Body of pancreas (tissue), 4 donors: ENCODE measurements at places on chromosomes 3 and 15. TPM values are rescaled to one million over a fixed set of nuclear protein-coding genes. Genes with fewer than 3 reads are reported as not detected.

DNA sequence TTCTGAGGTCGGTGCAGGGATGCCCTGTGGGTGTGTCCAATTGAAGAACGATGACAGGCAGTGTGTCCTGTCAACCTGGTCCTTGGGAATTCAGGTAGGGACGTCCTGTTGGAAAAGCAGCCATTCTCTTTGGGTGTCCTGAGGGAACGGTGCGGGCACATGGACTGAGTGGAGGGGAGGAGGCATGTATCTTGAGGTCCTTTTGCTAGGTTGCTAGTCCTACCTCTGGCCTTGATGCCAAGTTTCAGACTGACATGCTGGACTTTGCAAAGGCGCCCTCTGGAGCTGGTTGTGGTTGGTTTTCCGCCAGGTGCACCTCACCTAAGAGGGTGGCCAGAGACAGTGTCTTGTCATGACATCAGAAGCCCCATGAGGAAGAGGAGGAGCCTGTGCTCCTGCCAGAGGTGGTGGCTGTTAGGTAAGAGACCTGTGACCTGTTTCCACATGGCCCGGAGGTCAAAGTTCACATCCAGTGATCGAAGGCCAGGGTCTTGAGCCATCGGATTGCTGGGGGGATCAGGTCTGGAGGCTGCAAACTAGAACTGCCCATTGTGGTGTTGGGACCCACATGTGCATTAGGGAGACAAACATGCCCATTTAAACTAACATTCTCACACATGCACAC, 106.3 kb downstream of the SNRPN start:
- DNase-seq: peak; percentile 5
- H3K4me3 ChIP-seq: no peak overlapping the region
- H3K4me1 ChIP-seq: no peaks in the 10 kb centered on the region
- no peak overlapping the region for H3K27ac ChIP-seq
- H3K27me3 ChIP-seq: no peaks in the 10 kb centered on the region

- no peak for DNase-seq
- no peak overlapping the region for H3K27ac ChIP-seq
- no peak overlapping the region for H3K4me3 ChIP-seq
Measured at GRCh38 chr15:70974004-70974832, 81.6 kb downstream of the LRRC49 start.

GRCh38 chr15:69074001-69074842, 59.7 kb downstream of the NOX5 start:
- DNase-seq: peak; percentile 58
- H3K4me3 ChIP-seq: peak overlapping the region; percentile 37

- DNase-seq: no peak
- no peaks in the 10 kb centered on the region for H3K4me1 ChIP-seq
- no peaks in the 10 kb centered on the region for H3K36me3 ChIP-seq
- no peak overlapping the region for H3K4me3 ChIP-seq
Measured at GRCh38 chr3:110851736-110852135, 219.9 kb upstream of the NECTIN3 start.

GRCh38 chr3:177378168-177378567, 180.9 kb upstream of the TBL1XR1 start:
- H3K27me3 ChIP-seq: no peaks in the 10 kb centered on the region
- no peak overlapping the region for H3K4me3 ChIP-seq
- DNase-seq: no peak

- H3K27ac ChIP-seq: no peak overlapping the region
- no peaks in the 10 kb centered on the region for H3K4me1 ChIP-seq
- no peak overlapping the region for H3K4me3 ChIP-seq
- no peak for DNase-seq
- H3K27me3 ChIP-seq: no peaks in the 10 kb centered on the region
Measured at GRCh38 chr15:61777689-61778088, 282.6 kb downstream of the VPS13C start.

GRCh38 chr3:119376758-119377157, 82.6 kb downstream of the ARHGAP31 start:
- H3K36me3 ChIP-seq: no peaks in the 10 kb centered on the region
- DNase-seq: no peak

TJP1 gene
- 70.9 TPM for total RNA-seq

GRCh38 chr15:55834331-55834730, 91.4 kb upstream of the PRTG start:
- H3K27me3 ChIP-seq: no peaks in the 10 kb centered on the region
- no peaks in the 10 kb centered on the region for H3K4me1 ChIP-seq
- no peak overlapping the region for H3K4me3 ChIP-seq
- H3K36me3 ChIP-seq: no peaks in the 10 kb centered on the region
- no peak overlapping the region for H3K27ac ChIP-seq

- H3K36me3 ChIP-seq: no peaks in the 10 kb centered on the region
- peaks cover 27% of the 10 kb centered on the region for H3K4me1 ChIP-seq
- DNase-seq: peak; percentile 56
Measured at GRCh38 chr15:85443593-85444087, 63.2 kb downstream of the AKAP13 start.

SLC22A14 gene
- total RNA-seq: not detected

DNA sequence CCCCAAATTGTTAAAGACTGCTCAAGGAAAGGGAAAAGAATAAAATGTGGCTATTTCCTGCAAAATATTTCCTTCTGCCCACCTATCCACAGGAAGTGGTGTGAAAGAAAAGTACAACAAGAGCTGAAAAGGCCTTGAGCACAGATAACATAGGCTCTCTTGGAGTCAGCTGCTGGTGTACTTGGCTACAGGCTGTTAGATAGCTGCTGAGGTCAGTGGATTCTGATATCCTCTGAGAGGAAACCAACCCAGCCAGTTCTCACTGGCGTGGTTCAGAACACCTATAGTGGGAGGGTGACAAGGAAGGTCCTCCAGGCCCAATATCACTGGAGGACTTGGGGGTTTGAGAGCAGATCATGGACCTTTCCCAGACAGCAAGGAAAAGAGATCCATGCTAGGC, 124.4 kb upstream of the GAP43 start:
- no peaks in the 10 kb centered on the region for H3K36me3 ChIP-seq
- no peak overlapping the region for H3K4me3 ChIP-seq
- peaks cover 8% of the 10 kb centered on the region for H3K4me1 ChIP-seq
- H3K27ac ChIP-seq: no peak overlapping the region
- no peaks in the 10 kb centered on the region for H3K27me3 ChIP-seq

CSPG4 gene
- 3.1 TPM for total RNA-seq

DNA sequence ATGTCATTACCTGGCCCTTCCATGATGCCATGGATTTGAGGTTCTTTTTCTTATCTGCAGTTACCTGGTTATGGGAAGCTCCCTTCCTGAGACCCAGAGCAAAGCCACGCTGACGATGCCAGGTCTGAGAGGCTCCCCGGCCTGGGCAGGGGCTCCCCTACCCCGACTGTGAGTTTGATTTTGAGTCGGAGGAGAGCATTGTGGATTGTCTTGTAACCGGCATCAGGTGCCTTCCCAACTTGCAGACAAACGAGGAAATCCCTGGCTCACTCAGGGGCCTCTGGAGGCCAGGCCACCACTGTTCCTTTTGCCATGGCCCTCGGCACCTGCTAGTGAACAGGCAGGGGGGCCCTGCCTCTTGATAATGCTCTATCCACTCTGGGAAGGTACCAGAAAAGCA, 151.4 kb downstream of the ATP10A start:
- no peaks in the 10 kb centered on the region for H3K27me3 ChIP-seq
- DNase-seq: peak; percentile 1
- no peak overlapping the region for H3K4me3 ChIP-seq
- H3K4me1 ChIP-seq: no peaks in the 10 kb centered on the region

FAM3D gene
- total RNA-seq: 1.8 TPM

- H3K4me1 ChIP-seq: no peaks in the 10 kb centered on the region
- DNase-seq: no peak
- H3K27me3 ChIP-seq: no peaks in the 10 kb centered on the region
- no peak overlapping the region for H3K27ac ChIP-seq
- no peak overlapping the region for H3K4me3 ChIP-seq
Measured at GRCh38 chr3:129940086-129940485, 34.4 kb upstream of the TRH start.

SLC38A3 gene
- total RNA-seq: 4.6 TPM

LRTM1 gene
- total RNA-seq: not detected

- H3K36me3 ChIP-seq: no peaks in the 10 kb centered on the region
- DNase-seq: peak; percentile 32
- no peak overlapping the region for H3K27ac ChIP-seq
- peaks cover 6% of the 10 kb centered on the region for H3K27me3 ChIP-seq
- H3K4me3 ChIP-seq: no peak overlapping the region
- H3K4me1 ChIP-seq: peaks cover 22% of the 10 kb centered on the region
Measured at GRCh38 chr3:168248383-168249204, 152.9 kb upstream of the GOLIM4 start.

- no peak overlapping the region for H3K27ac ChIP-seq
- no peak for DNase-seq
- no peaks in the 10 kb centered on the region for H3K27me3 ChIP-seq
- no peaks in the 10 kb centered on the region for H3K36me3 ChIP-seq
Measured at GRCh38 chr15:94001255-94001801, 230.0 kb upstream of the MCTP2 start.

DNA sequence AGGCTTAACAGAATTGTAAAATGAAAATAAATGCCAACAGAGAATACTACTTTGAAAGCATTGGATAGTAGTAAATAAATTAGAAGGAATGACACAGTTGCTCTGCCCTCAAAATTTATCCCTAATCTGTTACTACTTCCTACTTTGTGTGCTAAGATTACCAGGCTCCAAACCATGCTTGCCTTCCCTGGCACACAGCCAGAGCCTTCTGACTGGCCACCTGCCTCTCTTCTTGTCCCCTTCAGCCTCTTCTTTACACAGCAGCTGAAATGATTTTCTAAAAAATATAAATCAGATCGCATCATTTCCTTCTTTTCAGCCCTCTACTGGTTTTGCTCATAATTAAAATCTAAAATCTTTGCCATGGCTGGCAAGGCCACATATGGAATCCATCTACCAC, 334.1 kb downstream of the FHIT start:
- no peak overlapping the region for H3K27ac ChIP-seq
- peaks cover 12% of the 10 kb centered on the region for H3K4me1 ChIP-seq
- DNase-seq: peak; percentile 48
- no peak overlapping the region for H3K4me3 ChIP-seq
- no peaks in the 10 kb centered on the region for H3K27me3 ChIP-seq
- H3K36me3 ChIP-seq: no peaks in the 10 kb centered on the region

- no peak for DNase-seq
- H3K36me3 ChIP-seq: no peaks in the 10 kb centered on the region
- no peaks in the 10 kb centered on the region for H3K27me3 ChIP-seq
- H3K27ac ChIP-seq: no peak overlapping the region
- H3K4me3 ChIP-seq: no peak overlapping the region
- no peaks in the 10 kb centered on the region for H3K4me1 ChIP-seq
Measured at GRCh38 chr3:143750841-143751240, 97.4 kb downstream of the SLC9A9 start.

DNA sequence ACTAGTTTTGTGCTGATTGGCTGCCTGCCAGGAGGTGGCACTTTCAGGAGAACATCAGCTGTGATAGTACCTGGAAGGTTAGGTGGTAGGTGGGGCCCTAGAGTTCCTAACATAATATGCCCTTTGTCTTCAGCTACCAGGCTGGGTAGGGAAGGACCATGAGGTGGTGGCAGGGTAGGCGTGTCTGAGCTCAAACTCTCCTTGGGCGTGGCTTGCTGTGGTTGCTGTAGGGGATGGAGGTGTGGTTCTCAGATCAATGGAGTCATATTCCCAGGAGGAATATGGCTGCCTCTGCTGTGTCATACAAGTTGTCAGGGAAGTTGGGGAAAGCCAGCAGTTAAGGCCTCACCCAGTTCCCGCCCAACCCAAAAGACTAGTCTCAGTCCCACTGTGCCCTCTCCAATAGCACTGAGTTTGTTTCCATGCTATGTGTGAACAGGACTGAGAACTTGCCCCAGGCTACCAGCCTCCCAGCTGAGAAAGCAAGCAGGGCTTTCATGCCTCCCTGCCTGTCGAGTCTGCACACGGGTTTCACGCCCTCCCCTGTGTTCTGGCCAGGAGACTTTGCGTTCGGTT, 107.7 kb downstream of the CHCHD4 start:
- H3K4me3 ChIP-seq: no peak overlapping the region
- H3K36me3 ChIP-seq: no peaks in the 10 kb centered on the region
- H3K4me1 ChIP-seq: no peaks in the 10 kb centered on the region
- no peak overlapping the region for H3K27ac ChIP-seq
- H3K27me3 ChIP-seq: no peaks in the 10 kb centered on the region

SYNPR gene
- total RNA-seq: 0.52 TPM
